ENCODE measurements at places on chromosomes 1 and 21. TPM values are rescaled to one million over a fixed set of nuclear protein-coding genes. Genes with fewer than 3 reads are reported as not detected.

The CBS gene
- 185 TPM for polyA plus RNA-seq

The NEXN gene
- 0.17 TPM for polyA plus RNA-seq

The TRIM63 gene
- not detected for polyA plus RNA-seq

DNA sequence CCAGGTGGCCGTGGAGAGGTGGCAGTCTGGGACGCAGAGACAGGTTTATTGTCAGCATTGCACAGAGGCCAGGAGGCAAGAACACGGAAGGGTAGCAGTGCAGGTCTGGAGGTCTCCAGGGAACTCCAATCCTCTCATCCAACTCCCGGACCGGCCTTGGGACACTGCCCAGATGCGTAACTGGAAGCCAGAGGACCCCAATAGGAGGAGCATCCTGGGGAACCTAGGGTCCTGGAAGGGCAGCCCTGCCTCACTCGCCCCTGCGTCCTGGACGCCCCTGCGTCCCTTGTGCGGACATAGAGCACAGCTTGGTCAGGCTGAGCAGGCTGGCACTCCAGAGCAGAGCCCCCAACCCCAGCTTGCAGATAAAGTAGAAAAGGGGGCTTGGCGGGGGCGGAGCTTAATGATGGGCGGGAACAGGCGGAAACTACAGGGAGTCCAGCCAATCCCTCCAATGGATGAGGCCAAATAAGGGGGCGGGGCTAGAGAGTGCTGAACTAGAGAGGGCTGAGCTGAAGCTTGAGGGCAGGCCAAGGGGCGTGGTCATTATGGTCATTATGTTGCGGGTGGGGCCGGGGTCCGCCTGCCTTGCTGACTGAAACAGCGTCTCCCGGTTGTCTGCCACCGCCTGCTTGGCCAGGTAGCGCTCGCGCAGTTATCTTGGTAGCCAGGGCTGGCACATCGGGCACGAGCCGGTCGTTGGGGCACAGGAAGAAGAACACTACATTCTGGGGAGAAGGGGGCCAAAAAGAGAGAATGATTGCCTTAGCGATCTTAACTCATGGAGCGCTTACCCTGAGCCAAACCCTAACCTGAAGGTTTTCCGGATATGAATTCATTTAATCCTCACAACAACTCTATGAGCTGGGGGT is 3.7 kb upstream of the ARHGEF19 start:
- peak overlapping the region; percentile 62 for H3K4me3 ChIP-seq
- H3K27me3 ChIP-seq, result peaks cover 14% of the 10 kb centered on the region
- peaks cover 21% of the 10 kb centered on the region for H3K4me1 ChIP-seq
- peak; percentile 95 for DNase-seq

DNA sequence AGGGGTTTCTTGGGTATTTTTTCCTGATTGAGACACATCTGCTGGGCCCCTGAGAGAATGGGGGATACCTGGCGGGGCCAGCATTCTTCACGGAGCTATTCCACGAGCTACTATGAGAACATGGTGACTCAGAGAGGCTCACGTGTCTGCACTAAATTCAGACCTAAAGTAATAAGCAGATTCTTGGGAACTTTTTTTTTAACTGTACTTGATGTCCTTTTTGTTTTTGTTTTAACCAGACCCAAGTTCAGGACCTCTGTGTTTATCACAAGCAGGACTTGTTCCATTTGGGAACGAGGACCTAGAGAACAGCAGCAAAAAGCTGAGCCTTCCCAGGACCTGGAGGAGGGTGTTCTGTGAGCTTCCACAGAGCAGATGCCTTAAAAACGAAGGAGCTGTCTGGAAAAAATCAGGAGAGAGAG is 44.0 kb downstream of the EVA1C start:
- no peak overlapping the region for H3K4me3 ChIP-seq
- no peaks in the 10 kb centered on the region for H3K36me3 ChIP-seq
- no peak for DNase-seq
- H3K27ac ChIP-seq, result no peak overlapping the region
- H3K27me3 ChIP-seq, result no peaks in the 10 kb centered on the region

- H3K27ac ChIP-seq, result peak within 1 kb of the TSS; percentile 56
- H3K4me1 ChIP-seq, result no peaks in the 10 kb centered on the region
- H3K36me3 ChIP-seq, result no peaks in the 10 kb centered on the region
- H3K27me3 ChIP-seq, result peaks cover 12% of the 10 kb centered on the region
- DNase-seq, result peak; percentile 41
Observed at GRCh38 chr1:233613252-233614172, at the start of gene KCNK1. Gene KCNK1 (plus strand): TSS chr1:233614106. CDS start chr1:233614172, 66 bp downstream.

- no peak overlapping the region for H3K27ac ChIP-seq
- H3K4me1 ChIP-seq, result no peaks in the 10 kb centered on the region
- no peaks in the 10 kb centered on the region for H3K27me3 ChIP-seq
- no peak for DNase-seq
- no peaks in the 10 kb centered on the region for H3K36me3 ChIP-seq
Observed at GRCh38 chr1:45979778-45980176, 152.7 kb downstream of the PIK3R3 start.

GRCh38 chr21:30081506-30081905 is 85.1 kb downstream of the CLDN17 start:
- H3K36me3 ChIP-seq, result no peaks in the 10 kb centered on the region
- H3K4me1 ChIP-seq, result peaks cover 6% of the 10 kb centered on the region
- no peak overlapping the region for H3K4me3 ChIP-seq
- DNase-seq, result no peak
- H3K27me3 ChIP-seq, result no peaks in the 10 kb centered on the region

DNA sequence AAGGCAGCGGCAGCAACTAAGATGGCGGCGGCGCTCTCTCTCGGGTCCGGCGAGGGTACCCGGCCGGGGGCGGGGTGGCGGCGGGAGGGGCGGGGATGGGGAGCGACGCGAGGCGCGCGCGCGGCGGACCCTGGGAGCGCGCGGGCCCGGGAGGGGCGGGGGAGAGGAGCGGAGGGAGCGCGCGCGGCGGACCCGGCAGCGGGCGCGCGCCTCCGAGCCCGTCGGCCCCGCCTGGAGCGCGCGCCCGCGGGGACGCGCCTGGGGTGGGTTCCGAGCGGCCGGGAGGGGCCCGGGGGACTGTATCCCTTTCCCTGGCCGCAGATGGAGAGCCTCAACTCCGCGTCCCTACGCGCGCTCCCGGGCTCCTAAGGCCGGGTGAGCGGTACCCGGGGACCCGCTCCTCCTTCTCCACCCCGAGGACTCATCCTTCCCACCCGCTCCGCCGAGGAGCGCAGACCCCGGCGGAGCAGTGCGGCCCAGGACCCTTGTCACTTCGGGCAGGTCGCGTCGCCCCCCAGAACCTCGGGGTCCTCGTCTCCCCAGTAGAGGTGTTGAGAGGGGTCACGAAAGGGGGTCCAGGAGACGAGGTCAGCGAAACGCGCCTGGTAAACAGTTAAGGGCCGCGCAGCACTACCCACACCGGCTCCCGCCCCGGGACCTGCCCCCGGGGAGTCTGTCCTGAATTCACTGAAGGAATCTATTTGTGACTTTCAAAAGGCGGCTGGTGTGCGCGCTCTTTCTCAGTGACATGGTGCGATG is at the start of gene CLSTN1:
Gene CLSTN1 (minus strand): TSS at position 23 of the 759 bp plus-strand sequence. CDS start 232 bp downstream, outside the sequence.
- no peaks in the 10 kb centered on the region for H3K36me3 ChIP-seq
- H3K4me3 ChIP-seq, result peak within 1 kb of the TSS; percentile 86
- H3K27me3 ChIP-seq, result no peaks in the 10 kb centered on the region
- H3K27ac ChIP-seq, result no peak within 1 kb of the TSS
- peaks cover 18% of the 10 kb centered on the region for H3K4me1 ChIP-seq

DNA sequence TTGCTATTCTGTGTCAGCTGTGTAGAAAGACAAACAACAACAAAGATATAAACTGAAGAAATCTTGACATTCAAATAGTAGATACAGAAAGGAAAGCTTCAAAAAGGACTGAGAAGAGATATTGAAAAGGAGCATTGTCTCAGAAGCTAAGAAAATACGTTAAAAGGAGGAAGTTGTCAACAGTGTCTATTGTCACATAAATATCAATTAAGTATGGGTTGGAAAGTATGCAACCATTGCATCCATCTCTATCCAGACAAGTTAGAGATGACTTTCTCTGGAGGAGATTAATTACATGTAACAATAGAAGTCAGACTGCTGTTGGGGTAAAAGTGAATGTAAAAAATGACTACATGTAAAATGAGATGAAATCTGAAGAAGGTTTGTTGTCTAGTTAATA is 29.7 kb upstream of the BRINP3 start:
- no peak overlapping the region for H3K4me3 ChIP-seq
- H3K27ac ChIP-seq, result no peak overlapping the region
- no peak for DNase-seq
- H3K36me3 ChIP-seq, result no peaks in the 10 kb centered on the region
- H3K27me3 ChIP-seq, result no peaks in the 10 kb centered on the region
- no peaks in the 10 kb centered on the region for H3K4me1 ChIP-seq

- no peak overlapping the region for H3K27ac ChIP-seq
- DNase-seq, result no peak
- no peak overlapping the region for H3K4me3 ChIP-seq
Observed at GRCh38 chr1:70778056-70778762, 269.4 kb downstream of the PTGER3 start.

- DNase-seq, result no peak
- no peaks in the 10 kb centered on the region for H3K36me3 ChIP-seq
- no peak overlapping the region for H3K27ac ChIP-seq
- no peak overlapping the region for H3K4me3 ChIP-seq
Observed at GRCh38 chr1:218760601-218761570, 412.8 kb upstream of the LYPLAL1 start.

DNA sequence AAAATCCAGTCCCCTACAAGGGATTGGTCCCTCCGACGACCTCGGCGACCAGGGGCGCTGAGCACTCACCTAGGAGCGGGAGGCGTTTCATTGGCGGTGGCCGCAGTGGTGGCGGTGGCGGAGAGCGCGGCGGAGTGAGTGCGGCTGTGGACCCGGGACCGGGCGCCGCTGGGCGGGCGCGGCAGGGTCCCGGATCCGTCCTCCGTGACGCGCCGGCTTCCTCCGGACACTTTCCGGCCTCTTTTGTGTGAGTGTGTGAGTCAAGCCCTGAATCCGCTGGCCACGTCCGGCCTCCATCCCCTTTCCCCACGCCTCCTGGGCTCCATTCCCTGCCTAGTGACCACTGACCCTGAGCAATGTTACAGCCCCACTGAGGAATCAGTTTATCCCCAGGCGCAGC is at the start of gene ADGRL4:
Gene ADGRL4 (minus strand): TSS at position 167 of the 400 bp plus-strand sequence. CDS start 76 bp downstream, at position 91.
- peak; percentile 75 for DNase-seq
- no peaks in the 10 kb centered on the region for H3K36me3 ChIP-seq
- H3K4me3 ChIP-seq, result peak within 1 kb of the TSS; percentile 65

GRCh38 chr1:94721240-94721639 is 98.9 kb upstream of the SLC44A3 start:
- H3K4me3 ChIP-seq, result no peak overlapping the region
- DNase-seq, result no peak
- no peaks in the 10 kb centered on the region for H3K27me3 ChIP-seq
- H3K4me1 ChIP-seq, result no peaks in the 10 kb centered on the region
- H3K27ac ChIP-seq, result no peak overlapping the region
- no peaks in the 10 kb centered on the region for H3K36me3 ChIP-seq

- H3K27ac ChIP-seq, result no peak overlapping the region
- H3K36me3 ChIP-seq, result no peaks in the 10 kb centered on the region
- H3K27me3 ChIP-seq, result no peaks in the 10 kb centered on the region
Observed at GRCh38 chr21:44253832-44254710, 7.6 kb downstream of the DNMT3L start.
